ENCODE measurements at places on chromosomes 2 and 18. TPM values are rescaled to one million over a fixed set of nuclear protein-coding genes. Genes with fewer than 3 reads are reported as not detected.
A peak's percentile ranks its signal among the peaks of the same experiment; 100 is the strongest.

DNA sequence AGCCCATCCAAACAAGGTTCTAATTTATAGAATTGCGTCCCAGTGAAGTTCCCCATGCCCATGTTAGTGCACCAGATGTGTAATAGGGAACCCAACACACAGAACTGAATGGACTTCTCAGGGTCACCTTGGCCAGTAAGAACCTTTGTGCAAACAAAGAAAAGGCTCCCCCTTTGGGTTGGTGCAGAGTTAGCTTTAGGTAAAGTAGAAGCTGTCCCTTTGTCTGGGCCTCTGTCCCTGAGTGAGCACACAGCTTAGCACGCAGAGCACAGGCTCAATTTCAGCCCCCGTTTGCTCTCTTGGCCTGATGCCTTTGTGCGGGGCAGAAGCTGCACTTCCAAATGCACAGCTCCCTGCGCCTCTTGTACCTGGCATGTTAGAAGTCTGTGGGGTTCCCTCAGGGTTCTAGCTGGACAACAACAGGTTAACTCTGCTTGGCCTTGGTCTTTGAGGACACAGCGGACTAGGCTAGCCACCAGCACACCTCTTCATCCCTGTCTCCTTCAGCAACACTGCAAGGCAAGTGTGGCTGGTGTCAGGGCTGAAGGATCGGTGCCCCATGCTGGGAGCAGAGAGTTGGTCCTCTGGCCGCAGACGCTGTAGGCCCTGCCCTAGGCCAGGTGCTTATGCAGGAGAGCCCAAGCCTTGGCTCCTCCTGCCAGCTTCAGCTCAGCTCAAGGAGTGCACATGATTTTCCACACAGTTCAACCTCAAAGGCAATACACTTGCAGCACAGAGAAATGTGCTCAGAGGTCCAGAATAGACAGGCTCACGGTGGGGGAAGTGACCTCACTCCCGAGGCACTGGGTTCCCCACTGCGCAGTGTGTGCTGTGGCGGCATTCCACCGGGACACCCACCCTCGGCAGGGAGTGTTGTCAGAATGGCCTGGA is 73.3 kb upstream of the FOSL2 start:
- H3K36me3 ChIP-seq = no peaks in the 10 kb centered on the region
- H3K27ac ChIP-seq = no peak overlapping the region
- H3K27me3 ChIP-seq = no peaks in the 10 kb centered on the region

The RRM2 gene
- 1.4 TPM for total RNA-seq

The IL1RL2 gene
- total RNA-seq = 0.75 TPM

- no peaks in the 10 kb centered on the region for H3K36me3 ChIP-seq
- no peaks in the 10 kb centered on the region for H3K27me3 ChIP-seq
Observed at GRCh38 chr2:85276571-85277118, 51.1 kb downstream of the TGOLN2 start.

GRCh38 chr18:58894930-58895329 is 30.3 kb downstream of the ZNF532 start:
- DNase-seq = no peak
- H3K27me3 ChIP-seq = no peaks in the 10 kb centered on the region
- H3K27ac ChIP-seq = peak overlapping the region; percentile 60
- H3K4me3 ChIP-seq = no peak overlapping the region

The RNF144A gene
- total RNA-seq = 11.9 TPM

- H3K4me1 ChIP-seq = no peaks in the 10 kb centered on the region
- no peak overlapping the region for H3K4me3 ChIP-seq
- H3K27ac ChIP-seq = no peak overlapping the region
Observed at GRCh38 chr2:141586985-141587384, 543.8 kb downstream of the LRP1B start.

DNA sequence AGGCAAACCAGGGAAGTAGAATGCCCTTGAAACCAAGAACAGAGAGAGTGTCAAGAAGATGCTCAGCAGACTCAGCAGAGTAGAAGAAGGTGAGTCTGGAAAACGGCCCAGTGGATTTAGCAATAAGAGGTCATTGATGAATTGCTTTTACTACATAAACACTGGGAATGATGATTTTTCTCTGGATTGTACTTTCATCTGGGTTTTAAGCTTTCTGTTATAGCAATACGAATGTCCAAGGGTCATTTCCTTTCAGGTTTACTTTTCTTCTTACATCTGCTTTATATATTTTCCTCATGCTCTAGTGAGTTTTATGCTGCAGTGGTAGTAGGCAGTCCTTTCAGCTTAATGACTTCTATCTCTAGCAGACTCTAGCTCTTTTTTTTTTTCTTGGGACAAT is 16.9 kb downstream of the EML6 start:
- no peaks in the 10 kb centered on the region for H3K4me1 ChIP-seq
- no peak overlapping the region for H3K27ac ChIP-seq
- DNase-seq = no peak
- peaks cover 3% of the 10 kb centered on the region for H3K27me3 ChIP-seq
- no peak overlapping the region for H3K4me3 ChIP-seq

GRCh38 chr2:200618054-200618419 is 32.2 kb downstream of the AOX1 start:
- no peaks in the 10 kb centered on the region for H3K4me1 ChIP-seq
- H3K27me3 ChIP-seq = no peaks in the 10 kb centered on the region

GRCh38 chr2:73984203-73984921 is at the start of gene TET3:
TSS of gene TET3 (plus strand) at chr2:73984910. CDS start at chr2:73986404, 1,494 bp downstream.
- DNase-seq = peak; percentile 59
- no peaks in the 10 kb centered on the region for H3K36me3 ChIP-seq
- H3K27ac ChIP-seq = peak within 1 kb of the TSS; percentile 57
- H3K4me1 ChIP-seq = peaks cover 2% of the 10 kb centered on the region
- no peaks in the 10 kb centered on the region for H3K27me3 ChIP-seq
- H3K4me3 ChIP-seq = peak within 1 kb of the TSS; percentile 60

The ANKRD30BL gene
- total RNA-seq = not detected

GRCh38 chr2:55743583-55743982 is 49.9 kb upstream of the PNPT1 start:
- no peak overlapping the region for H3K4me3 ChIP-seq
- H3K27ac ChIP-seq = no peak overlapping the region
- no peaks in the 10 kb centered on the region for H3K27me3 ChIP-seq
- H3K36me3 ChIP-seq = no peaks in the 10 kb centered on the region

The ITPRIPL1 gene
- 1.6 TPM for total RNA-seq

The NCKAP5 gene
- 5.2 TPM for total RNA-seq

DNA sequence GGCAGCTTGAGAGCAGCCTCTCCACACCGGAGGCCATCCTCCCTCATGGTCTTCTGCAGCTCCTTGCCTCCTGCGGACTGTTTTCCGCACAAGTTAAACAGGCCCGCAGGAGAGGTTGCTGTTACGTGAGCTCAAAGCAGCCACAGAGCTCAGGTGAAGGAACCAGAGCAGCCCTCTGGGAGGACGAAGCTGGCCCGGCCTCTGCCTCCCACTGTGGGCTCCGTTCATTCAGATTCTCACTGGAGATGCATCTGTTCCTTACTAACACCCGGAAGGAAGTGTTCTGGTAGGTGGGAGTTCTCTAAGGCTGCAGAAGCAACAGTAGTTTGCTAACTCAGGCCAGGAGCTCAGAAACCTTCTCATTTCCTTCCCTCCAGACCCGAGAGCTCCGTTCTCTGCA is 10.9 kb downstream of the DIPK1C start:
- H3K27me3 ChIP-seq = no peaks in the 10 kb centered on the region
- no peak for DNase-seq
- peaks cover 8% of the 10 kb centered on the region for H3K36me3 ChIP-seq
- peaks cover 26% of the 10 kb centered on the region for H3K4me1 ChIP-seq

DNA sequence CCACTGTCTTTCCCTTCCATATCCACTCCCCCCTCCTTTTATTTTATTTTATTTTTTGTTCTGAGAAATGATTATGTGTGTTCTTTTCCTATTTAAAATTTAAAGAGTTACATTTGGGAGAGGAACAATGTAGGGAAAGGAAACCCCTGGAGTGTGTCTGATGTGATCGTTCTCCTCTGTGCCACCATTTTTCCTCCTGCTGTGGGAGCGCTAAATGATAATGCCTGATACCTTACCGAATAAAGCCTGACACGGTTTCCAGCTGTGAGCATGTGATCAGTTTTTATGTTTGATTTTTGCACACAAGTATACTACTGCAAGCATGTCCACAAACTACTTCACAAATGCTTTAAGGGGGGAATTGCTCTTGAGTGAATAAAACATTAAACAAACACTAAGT is 317.8 kb upstream of the FANCL start:
- no peak overlapping the region for H3K4me3 ChIP-seq
- no peak overlapping the region for H3K27ac ChIP-seq
- DNase-seq = no peak
- no peaks in the 10 kb centered on the region for H3K4me1 ChIP-seq
- H3K36me3 ChIP-seq = no peaks in the 10 kb centered on the region

The TLX2 gene
- not detected for total RNA-seq

DNA sequence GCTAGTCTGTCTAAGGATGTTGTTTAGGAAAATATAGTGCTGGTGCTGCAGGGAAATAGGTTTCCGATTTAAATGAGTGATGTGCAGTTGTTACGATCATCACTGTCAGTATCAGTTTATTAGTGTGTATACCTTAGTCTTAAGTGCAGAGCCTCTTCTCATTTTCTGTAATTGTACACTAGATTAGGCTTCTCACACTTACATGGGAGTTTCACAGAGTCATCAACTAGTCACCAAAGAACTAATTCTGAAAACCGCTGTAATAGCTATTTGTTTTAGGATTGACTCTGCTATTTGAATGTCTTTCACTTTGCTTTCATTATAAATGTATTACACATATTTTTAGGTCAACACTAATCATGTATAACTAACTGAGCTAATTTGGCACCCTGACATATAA is 99.8 kb upstream of the ZEB2 start:
- H3K4me1 ChIP-seq = no peaks in the 10 kb centered on the region
- no peak overlapping the region for H3K4me3 ChIP-seq
- H3K27ac ChIP-seq = no peak overlapping the region

DNA sequence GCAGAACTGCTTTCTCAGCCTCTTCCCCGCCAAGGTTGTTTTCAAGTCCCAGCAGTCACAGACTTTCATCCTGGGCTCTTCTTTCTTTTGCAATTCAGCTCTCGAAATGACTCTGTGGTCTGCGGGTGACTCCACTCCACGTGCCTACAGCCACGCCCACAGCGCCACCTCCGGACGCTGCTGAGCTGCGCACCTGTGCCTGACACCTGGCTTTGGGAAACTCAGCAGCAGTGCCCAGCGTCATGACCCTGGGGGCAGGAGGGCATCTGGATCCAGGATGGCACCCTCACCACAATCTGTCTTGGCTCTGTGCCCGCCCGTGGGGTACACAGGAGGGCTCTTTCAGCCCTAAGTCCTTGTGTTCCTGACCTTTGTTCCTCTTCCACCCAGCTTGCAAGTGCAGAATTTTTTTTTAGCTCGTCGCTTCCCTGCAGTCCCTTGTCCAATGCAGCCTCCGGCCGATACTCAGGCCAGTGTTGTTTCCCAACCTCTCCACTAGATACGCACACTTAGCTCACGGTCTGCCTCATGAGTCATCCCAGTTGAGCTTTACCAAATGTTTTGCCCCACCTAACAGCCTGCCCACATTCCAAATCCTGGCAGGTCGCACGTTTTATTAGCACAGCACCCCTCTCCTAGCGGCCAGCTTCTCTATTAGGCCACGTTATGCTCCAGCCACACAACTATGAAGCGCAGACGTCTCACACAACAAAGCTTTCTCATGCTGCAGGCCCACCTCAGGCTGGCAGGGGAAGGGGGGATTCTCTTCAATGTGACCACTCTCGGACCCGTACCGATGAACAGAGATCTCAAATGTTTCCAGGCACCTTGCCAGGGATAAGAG is 6.5 kb upstream of the CAPN10 start:
- DNase-seq = peak; percentile 78
- H3K36me3 ChIP-seq = no peaks in the 10 kb centered on the region
- peak overlapping the region; percentile 66 for H3K27ac ChIP-seq
- no peak overlapping the region for H3K4me3 ChIP-seq
- peaks cover 17% of the 10 kb centered on the region for H3K4me1 ChIP-seq

GRCh38 chr2:99987160-99987559 is 155.2 kb downstream of the AFF3 start:
- no peak for DNase-seq
- H3K4me1 ChIP-seq = no peaks in the 10 kb centered on the region
- no peaks in the 10 kb centered on the region for H3K27me3 ChIP-seq

The HOXD12 gene
- not detected for total RNA-seq

DNA sequence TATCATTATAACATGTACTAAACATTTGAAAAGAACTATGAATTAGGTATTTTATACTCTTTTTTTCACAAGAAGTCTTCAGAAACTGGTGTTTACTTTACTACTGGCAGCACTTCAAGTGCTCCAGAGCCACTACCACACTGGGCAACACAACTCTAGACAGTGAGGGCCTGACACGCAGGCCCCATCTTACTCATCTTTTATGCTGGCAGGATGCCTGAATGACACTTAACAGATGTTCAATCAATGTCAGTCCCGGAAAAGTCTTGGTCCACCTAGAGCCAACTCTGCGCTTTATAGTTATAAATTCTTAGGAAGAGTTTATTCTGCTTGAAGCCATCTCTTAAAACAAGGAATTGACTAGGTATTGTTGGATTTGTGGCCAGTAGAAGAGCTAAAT is 8.7 kb upstream of the WIPF1 start:
- no peak overlapping the region for H3K4me3 ChIP-seq
- no peak for DNase-seq
- H3K27ac ChIP-seq = no peak overlapping the region
- H3K4me1 ChIP-seq = peaks cover 6% of the 10 kb centered on the region
- no peaks in the 10 kb centered on the region for H3K27me3 ChIP-seq
- H3K36me3 ChIP-seq = no peaks in the 10 kb centered on the region

GRCh38 chr2:124180635-124181034 is 155.5 kb downstream of the CNTNAP5 start:
- H3K4me3 ChIP-seq = no peak overlapping the region
- DNase-seq = no peak
- no peaks in the 10 kb centered on the region for H3K36me3 ChIP-seq
- no peaks in the 10 kb centered on the region for H3K4me1 ChIP-seq

DNA sequence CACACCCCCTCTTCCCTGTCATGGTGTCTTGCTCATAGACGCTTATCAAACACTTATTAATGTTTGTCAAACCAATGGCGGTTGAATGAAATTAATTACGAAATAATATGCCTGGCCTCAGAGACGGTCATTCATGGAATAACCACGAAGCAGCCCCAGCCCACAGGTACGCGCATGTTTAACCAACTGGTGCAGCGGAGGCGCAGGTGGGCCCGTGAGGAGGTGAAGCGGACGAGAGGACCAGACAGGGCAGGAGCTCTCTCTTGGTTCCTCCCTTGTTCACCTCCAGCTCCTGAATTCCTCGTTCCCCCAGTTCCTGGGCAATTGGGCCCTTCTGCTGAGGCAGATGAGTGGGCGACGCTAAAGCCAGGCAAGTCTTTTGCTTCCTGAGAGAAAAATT is 169.8 kb downstream of the TNS1 start:
- H3K4me3 ChIP-seq = no peak overlapping the region
- DNase-seq = no peak
- peak overlapping the region; percentile 88 for H3K27ac ChIP-seq
- H3K36me3 ChIP-seq = peaks cover 83% of the 10 kb centered on the region
- no peaks in the 10 kb centered on the region for H3K27me3 ChIP-seq

The OR6B2 gene
- not detected for total RNA-seq

DNA sequence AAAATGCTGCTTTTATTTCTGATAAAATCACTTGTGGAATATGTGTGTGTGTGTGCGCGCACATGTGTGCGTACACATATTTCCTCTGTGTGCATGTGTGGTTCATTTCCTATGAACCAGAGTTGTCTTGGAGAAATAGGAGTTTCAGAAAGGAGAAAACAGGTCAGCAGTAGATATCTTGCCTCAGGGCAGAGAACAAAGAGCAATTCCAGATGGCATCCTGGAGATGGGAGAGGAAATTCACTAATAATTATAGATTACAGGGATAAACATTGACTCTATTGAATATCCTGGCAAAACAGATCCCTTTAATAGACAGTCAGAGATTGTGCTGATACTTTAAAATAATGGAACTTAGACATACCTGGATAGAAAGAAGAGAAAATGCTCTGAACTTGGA is 298.0 kb downstream of the TRIB2 start:
- no peaks in the 10 kb centered on the region for H3K27me3 ChIP-seq
- no peak for DNase-seq
- no peak overlapping the region for H3K4me3 ChIP-seq
- H3K4me1 ChIP-seq = no peaks in the 10 kb centered on the region
